ENCODE measurements at places on chromosomes 16 and 17.

GRCh38 chr17:10063730-10064241 is 134.6 kb downstream of the GAS7 start:
- no peak for DNase-seq

GRCh38 chr16:75931043-75931442 is 204.8 kb upstream of the CPHXL start:
- no peak for DNase-seq

- no peak for DNase-seq
These were observed 101.0 kb upstream of the CNTNAP4 start for GRCh38 chr16:76176153-76176552.

GRCh38 chr17:75262112-75262606 is 480 bp downstream of the MRPS7 start:
- no peak for DNase-seq

- no peak for DNase-seq
These were observed 16.1 kb downstream of the CARD14 start for GRCh38 chr17:80185968-80186367.

DNA sequence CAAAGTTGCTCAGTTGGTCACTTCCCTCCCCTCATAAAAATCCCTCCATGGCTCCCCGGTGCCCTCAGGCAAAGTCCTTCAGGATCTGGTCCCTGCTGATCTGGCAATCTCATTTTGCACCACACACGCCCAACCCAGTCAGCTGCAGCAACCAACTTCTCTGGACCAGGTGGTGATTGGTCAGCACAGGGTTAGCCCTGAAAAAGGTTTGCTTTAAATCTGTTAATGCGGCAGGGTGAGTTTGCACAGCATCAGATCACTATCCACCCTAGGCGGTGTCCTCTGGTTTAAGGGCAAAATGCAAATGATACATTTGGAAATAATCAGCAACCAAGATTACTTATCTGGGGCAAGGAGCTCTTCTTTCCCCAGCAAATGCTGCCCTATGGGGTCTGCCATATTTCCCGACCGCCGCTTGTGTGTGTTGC is 42.9 kb upstream of the TNRC6C start:
- DNase-seq = no peak

DNA sequence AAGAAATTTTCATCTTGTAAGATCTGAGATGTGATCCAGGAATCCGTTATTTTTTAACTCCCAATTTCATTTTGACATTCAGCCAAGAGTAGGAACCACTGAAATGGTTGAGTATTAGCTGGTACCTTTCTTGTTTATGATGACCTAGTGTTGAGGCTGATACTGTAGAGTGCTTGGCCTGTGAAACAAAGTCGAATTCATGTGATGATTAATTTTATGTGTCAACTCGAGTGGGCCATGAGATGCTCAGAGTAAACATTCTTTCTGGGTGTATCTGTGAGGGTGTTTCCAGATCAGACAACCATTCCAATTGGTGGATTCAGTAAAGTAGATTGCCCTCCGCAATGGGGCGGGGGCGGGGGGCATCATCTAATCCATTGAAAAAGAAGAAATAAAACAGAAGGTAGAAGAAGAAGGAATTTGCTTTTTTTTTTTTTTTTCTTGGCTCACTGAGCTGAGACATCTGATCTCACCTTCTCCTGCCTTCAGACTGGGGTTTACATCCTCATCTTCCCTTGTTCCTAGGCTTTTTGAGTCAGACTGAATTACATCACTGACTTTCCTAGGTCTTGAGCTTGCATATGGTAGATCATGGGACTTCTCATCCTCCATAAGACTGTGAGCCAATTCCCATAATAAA is 264.6 kb upstream of the KCNJ16 start:
- no peak for DNase-seq

DNA sequence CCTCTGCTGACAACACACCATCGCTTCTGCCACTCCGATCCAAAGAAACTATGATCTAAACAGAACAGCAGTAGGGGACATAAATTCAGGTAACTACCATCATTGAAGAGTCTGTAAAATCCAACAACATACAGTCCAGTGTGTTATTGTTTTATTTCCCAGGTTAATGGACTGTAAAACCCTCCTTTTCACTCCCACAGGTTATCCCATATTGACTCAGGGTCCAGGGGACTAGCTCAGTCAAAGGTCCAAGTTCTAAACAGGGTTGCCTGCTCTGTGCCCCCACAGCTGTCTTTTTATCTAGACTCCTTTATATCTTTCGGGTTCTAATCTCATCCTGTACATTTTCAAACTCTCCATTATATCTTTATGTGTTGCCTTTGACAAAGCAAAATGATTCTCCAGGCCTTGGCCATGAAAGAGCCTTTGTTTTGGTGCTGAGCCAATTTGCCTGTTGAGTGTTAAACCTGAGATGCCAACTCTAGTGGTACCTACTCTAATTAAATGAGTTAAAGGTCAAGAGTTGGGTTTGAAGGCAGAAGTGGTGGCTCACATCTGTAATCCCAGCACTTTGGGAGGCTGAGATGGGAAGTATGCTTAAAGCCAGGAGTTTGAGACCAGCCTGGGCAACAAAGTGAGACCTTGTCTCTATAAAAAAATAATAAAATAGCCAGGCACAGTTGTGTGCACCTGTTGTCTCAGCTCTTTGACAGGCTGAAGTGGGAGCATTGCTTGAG is 80.5 kb downstream of the SNX11 start:
- no peak for DNase-seq

GRCh38 chr17:79923974-79924638 is 84.9 kb upstream of the CBX4 start:
- DNase-seq = no peak

DNA sequence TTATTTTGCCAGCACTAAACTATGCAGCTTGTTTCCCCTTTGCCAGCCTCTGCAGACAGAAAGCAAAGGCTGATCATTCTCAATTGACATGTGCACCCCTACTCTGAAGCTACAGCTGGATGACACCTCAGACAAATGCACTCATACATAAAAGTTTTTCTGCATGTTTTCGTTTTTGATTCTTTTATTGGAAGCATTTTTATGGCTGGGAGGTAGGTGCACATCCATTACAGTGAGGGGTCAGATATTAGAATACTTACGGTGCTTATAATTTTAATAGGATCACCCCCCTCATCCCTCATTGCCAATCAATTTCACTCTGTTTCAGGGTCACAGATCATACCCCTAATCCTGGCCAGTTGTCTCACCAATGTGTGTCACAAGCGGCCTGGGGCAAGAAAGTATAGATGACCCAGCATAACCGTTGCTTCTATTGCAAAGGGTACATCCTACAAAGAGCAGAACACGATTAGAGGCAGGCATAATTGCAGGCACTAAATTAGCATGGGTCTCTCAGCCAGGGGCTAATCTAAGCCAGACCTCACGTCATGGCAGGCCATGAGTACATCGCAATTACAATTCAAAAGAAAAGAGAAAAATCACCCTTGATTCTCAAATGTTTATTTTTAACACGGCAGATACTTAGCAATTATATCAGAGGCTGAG is 89.5 kb upstream of the SOX9 start:
- no peak for DNase-seq

DNA sequence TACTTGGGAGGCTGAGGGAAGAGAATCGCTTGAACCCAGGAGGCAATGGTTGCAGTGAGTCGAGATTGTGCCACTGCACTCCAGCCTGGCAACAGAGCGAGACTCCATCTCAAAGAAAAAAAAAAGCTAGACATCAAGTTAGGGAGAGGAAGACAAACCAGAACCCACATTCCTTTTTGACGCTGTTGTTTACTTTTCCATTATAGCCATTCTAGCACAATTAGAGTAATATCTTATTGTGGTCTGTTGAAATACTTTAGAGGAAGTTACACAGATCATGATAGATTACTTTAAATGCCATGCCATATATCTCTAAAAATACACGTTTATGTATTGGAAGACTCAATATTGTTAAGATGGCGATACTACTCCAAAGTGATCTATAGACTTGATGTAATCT is 16.5 kb upstream of the ABCC1 start:
- DNase-seq = no peak

DNA sequence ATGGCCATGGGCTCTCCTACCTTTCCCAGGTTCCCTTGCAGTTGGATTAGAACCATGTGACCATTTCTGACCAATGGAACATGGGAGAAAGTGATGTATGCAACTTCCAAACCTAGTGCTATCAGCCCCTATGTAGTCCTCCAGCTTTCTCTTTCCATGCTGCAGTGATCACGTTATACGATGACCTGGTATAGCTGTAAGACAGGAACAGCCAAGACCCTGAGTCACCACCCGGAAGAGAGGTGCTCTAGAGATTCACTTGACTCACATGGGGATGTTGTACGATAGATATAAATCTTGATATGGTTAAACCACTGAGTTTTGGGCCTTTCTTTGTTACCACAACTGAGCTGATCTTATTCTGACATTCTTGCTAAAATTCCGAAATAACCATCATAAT is 65.1 kb downstream of the NOG start:
- no peak for DNase-seq

- DNase-seq = no peak
These were observed 4.9 kb downstream of the MT1F start for GRCh38 chr16:56662357-56663354.

DNA sequence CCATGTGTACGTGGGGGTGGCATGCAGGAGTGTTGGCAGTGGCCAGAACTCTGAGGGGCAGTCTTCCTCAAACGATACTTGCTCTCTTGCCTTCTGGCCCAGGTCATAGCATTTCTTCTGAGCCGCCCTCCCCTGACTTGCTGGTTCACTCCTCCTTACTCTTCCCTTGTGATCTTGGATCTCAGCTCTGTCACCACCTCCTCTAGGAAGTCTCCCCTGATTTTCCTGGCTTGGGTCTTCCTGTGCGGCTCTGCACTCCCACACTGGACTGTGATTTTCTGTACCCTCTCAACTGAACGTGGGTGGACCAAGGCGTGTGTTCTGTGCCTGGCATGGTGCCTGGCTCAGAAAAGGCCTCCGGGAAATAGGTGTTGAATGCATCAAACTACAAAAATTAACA is 2.9 kb downstream of the EPN3 start:
- no peak for DNase-seq

GRCh38 chr17:33154869-33155455 is 138.1 kb downstream of the ASIC2 start:
- no peak for DNase-seq

DNA sequence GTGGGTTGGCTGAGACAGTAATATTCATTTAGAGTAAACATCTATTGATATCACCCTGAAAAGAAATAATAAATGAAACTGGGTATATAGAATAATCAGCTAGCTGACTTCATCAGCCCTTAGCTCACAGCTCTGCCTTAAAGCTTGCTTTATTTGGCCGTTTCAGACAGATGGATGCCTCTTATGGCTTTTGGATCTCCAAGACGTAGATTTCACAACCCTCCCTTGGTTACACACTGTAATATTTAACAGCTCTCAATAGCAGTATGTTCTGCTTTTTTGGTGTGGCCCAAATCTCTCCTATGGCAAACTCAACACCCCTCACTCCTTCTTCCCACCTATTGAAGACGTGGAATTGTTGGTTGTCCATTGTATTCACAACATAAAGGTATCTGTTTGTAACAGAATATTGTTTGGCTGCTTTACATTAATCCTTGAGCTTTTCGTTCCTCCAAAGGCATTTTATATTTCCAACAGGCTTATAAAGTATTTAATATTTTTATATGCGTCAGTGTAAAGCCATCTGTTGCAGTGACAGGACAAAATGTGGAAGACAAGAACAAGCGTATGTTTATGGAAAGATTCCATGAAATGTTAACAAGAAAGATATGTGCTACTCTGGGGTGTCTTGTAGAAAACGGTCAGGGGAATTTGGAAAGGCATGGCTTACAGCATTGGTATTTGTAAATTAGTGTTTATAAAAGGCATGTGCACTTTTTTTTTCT is 837.0 kb upstream of the RBFOX1 start:
- no peak for DNase-seq

- no peak for DNase-seq
These were observed 12.0 kb downstream of the ARL4D start for GRCh38 chr17:43410557-43411368.

DNA sequence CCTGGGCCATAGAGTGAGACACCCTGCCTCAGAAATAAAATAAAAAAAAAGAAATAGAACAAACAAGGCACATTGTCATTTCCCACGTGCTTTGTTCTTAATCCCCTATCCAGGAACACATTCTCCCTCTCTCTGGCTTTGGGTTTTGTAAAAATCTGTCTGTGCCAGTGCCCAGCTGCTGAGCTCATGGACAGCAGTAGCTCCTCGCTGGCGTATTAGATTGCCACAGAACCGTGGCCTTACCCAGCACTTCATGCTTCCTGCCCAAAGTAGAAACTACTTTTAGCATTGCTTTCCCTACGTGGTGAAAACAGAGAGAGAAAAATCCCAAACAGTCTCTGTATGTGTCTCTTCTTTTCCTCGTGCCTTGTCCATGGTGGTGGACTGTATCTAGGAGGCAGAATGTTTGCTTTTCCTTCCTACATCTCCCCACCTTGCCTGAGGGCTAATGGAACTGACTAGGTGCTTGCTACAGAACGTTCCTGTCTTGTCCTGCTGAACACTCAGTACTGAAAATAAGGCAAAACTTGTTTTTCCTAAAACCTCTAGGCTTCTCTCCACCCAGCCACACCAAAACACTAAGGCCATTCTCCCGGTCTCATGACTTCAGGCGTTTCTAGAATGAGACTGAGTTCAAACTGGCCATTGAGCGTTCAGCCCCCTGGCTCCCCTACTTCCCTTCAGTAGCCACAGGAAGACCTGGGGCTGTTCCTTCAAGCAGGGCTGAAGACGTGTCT is 26.1 kb downstream of the MNT start:
- DNase-seq = no peak

- DNase-seq = no peak
These were observed at the start of gene DLX3 for GRCh38 chr17:49995055-49995738. TSS of gene DLX3 (minus strand) at chr17:49995224. CDS start at chr17:49994998, 226 bp downstream.
